NCI-H2081 (cell line): ENCODE measurements at places on chromosomes 11 and 22.

DNA sequence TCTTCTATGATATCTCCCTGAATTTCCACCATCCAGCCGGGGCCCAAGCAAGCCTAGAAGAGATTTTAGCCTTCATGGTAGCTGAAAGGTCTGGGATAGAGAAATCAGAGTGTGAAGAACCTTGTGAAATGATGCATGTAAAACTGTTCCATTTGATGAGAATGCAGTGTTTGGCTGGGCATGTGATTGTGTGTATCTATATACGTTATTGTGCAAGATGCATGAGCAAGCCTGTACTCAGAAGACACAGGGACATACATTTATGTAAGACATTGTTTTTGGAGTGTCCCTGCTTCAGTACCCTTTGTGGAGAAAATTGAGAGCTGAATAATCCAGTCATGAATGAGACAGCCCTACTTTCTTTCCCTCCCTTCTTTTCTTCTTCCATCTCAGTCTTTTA lies 15.2 kb upstream of the OR52K2 start:
- no peak for DNase-seq

DNA sequence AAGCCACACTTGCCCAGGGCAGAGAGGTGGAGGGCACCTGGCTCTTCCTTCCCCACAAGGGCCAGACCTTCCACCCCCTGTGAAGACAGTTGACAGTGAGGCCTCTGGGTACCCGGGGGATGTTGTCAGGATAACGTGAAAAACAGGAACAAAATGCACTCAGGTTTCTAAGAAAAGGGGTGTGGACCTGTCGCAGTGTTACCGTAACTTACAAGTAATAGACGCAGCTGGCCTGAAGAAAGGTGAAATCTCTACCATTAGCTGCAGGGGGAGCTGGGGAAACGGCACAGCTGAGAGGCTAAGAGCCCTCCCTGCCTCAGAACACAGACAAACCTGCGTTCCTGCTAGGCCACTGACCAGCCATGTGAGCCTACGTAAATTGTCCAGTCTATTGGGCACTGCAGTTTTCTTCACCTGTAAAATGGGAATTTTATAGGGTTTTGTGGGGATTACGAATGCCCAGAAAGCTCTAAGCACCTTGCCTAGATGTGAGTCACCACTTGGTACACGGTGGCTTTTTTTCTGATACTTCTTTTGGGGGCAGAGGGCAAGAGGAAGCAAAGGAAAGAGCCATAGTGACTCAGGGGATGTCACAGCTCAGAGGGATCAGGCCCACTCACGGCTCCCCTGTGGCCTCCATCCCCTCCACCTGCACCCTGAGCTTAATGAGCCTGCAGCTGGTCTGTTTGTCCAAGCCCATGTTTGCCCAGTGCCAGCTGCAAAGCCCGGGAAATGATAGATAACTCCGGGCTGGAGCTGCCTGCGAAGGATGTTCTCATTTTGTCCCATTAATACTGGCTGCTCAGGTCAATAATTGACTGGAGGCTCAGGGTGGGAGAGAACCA lies 18.4 kb upstream of the CABP7 start:
- peak; percentile 62 for DNase-seq

- no peak for DNase-seq
Measured at GRCh38 chr11:125075900-125076317, 12.8 kb downstream of the SLC37A2 start.

- no peak for DNase-seq
Measured at GRCh38 chr22:36595154-36595553, 66.2 kb upstream of the EIF3D start.

GRCh38 chr11:69705351-69705811 lies 1.6 kb upstream of the FGF19 start:
- no peak for DNase-seq

GRCh38 chr11:17197431-17197898 lies 10.3 kb downstream of the PIK3C2A start:
- no peak for DNase-seq
